ENCODE measurements at places on chromosomes 12 and 14.

DNA sequence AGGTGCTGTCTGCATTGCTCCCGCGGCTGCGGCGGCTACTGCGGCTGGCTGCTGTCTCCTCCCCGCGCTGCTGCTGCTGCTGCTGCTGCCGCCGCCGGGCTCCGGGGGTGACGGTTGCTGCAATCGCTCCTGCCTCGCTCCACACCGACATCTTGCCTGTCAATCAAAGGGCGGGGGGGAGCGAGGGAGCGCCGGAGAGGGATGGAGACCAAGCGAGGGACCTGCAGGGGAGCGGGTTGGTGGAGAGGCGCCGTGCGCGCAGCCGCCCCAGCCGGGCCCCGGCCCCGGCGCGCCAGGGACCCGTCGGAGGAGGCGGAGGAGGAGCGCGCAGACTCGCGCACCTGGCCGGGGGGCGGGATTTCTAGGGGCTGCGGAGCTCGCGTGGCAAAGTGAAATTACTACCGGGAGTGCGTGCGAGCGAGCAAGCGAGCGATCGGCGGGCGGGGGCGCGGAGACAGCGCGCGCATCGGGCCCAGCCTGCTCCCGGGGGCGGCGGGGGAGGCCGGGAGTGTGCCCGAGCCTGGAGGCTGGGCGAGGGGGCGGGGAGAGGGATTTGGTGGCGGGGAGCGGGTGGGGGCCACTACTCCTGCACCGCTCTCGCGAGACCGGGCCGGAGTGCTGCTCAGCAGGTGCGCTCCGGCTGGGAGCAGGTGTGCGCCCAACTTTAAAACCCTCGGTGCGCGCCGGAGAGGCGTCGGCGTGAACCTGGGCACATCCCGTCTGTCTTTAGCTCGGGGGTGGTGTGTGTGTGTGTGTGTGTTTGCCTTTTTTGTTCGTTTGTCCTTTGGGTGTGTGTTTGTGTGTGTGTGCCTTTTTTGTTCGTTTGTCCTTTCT lies at the start of gene KSR2:
TSS of gene KSR2 (minus strand) at position 165 of the 834 bp plus-strand sequence. CDS start 735 bp downstream, outside the sequence.
- no peak for DNase-seq

- no peak for DNase-seq
These were observed 1973.9 kb upstream of the FLRT2 start for GRCh38 chr14:83556065-83556464.

DNA sequence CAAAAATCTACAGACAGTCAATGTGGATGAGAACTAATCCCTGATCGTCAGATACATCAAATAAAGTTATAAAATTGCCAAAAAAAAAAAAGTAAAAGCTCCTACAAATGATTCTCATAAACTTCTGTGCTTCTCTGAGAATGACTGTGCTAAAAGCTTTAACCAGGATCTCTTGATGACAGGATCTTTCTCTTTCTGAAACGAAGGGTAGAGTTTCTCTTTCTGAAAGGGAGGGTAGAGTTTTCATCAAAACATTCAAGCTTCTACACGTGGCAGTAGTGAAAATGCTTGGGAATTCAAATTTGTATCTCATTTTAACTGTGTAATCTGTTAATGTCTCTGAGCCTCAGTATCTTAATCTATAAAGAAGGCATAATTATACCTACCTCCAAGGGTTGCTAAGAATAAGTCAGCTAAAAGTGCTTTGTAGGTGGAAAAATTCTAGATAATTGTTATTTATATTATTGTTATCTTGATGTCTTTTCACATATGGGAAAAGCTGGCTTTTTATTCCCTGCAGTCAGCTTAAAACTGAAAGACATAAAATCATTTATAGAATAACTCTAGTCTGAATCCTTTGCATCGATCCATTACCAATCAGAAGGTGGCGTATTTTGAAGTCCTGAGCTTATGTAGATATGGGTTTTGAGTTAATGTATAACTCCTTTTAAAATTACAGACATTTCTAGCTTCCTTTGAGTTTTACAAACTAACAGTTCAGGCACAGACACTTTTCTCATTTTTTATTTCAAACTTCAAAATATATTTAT lies 157.4 kb downstream of the DACT1 start:
- no peak for DNase-seq

DNA sequence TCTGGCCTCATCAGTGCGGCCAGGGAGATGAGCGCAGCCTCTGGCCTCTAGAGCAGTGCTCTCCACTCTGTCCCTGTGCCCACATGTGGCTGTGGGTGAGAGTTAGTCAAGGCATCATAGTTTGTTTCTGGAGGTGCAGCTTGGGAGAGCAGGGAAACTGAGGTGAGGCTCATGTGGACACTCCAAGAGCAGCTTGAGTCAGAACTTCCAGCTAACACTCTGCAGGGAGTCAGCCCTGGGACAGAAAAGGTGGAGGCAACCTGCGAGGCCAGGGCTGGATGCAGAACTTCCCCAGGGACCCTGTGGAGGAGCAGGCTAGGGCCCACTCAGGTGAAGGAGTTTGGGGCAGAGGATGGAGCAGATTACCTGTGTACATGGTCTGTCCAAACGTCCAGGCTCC lies 10.8 kb downstream of the ISCA2 start:
- no peak for DNase-seq

GRCh38 chr14:36510874-36511273 lies 9.2 kb downstream of the NKX2-1 start:
- no peak for DNase-seq

DNA sequence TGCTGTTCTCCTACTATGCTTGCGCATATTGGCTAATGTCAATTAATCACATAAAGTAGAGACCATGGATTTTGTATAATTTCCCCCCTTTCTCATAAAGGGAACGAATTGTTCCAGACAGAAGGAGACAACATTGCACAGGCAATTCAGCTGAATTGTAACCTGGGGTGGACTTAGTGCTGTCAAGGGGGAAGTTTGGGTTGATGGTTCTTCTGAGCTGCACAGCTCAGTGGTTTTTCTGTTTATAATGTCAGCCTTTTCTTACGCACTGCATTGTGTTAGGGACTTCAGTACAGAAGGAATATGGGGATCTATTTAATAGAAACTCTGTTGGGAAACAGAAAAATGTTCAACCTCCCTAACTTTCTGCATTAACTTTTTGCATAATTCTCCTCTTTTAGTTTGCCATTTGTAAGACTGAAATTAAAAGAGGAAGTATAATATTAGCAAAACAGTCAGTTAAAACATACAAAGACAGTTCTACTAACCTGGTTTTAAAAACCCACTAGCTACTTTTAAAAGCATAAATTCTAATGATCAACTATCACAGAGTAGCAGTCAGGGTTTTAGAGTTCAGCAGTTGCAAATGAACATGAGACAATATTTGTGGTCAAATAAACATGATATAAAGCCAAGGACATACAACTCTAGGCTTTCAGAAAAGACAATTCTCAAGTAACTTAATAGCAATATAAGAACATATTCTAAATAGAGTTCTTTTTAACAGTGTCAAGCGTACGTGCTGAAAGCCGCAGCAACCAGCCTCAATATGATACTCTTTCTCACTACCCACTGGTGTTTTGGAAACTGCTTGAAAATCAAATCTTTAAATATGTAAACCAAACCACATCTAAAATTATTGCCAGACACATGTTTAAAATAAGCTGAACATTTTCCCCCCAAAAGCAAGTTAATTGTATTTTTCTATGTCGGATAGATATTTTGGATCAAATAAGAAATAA lies 393.0 kb downstream of the FSCB start:
- no peak for DNase-seq

All from GOT3 (cell line).